Caco-2 (cell line): ENCODE measurements at places on chromosomes 1 and 21. TPM values are rescaled to one million over a fixed set of nuclear protein-coding genes. Genes with fewer than 3 reads are reported as not detected.
A peak's percentile ranks its signal among the peaks of the same experiment; 100 is the strongest.

DNA sequence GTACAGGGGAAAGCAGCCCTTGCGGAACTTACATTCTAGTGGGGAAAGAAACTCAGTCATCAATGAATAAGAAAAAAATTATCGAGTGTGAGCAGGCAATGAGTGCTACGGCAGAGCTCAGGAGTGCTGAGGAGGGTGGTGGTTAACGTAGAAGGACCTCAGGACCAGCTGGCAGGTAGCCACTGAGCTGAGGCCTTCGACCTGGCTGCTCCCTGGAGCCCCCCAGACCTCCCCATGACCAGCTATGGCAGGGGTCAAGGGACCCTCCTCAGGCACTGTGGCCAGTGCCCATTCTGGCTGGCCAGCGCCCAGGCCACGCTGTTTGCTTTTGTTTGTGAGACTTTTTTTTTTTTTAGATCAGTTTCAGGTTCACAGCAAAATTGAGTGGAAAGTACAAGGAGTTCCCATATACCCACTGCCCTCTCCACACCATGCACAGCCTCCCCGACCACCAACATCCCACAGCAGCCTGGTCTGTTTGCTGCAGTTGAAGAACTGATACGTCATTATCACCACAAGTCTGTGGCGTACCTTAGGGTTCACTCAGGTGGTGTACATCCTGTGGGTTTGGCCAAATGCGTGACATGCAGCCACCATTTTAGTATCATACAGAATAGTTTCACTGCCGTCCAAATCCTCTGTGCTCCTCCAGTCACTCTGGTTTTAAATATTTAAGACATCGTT lies 11.8 kb upstream of the TTC22 start:
- no peaks in the 10 kb centered on the region for H3K36me3 ChIP-seq
- no peaks in the 10 kb centered on the region for H3K27me3 ChIP-seq
- no peak overlapping the region for H3K27ac ChIP-seq
- no peak overlapping the region for H3K4me3 ChIP-seq
- no peaks in the 10 kb centered on the region for H3K4me1 ChIP-seq

DNA sequence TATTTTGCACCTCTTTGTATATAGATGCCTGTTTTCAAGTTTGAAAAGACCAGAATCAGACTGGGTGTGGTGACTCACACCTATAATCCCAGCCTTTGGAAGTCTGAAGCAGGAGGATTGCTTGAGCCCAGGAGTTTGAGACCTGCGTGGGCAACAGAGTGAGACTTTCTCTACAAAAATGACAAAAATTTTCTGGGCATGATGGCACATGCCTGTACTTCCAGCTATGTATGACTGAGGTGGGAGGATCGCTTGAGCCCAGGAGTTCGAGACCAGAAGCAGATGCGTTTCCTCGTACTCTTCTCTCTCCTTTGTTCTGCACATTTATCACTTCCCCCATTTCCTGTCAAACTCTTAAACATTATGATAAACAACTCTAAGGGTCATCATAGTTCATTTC lies 310.0 kb upstream of the SNX7 start:
- no peaks in the 10 kb centered on the region for H3K36me3 ChIP-seq
- DNase-seq, result no peak
- H3K27me3 ChIP-seq, result no peaks in the 10 kb centered on the region
- no peak overlapping the region for H3K4me3 ChIP-seq

- H3K27ac ChIP-seq, result no peak overlapping the region
- no peak for DNase-seq
- no peaks in the 10 kb centered on the region; the same call in 1 of the 2 replicates for H3K27me3 ChIP-seq
- no peaks in the 10 kb centered on the region for H3K36me3 ChIP-seq
Observed at GRCh38 chr1:214842856-214843255, 239.7 kb upstream of the KCNK2 start.

DNA sequence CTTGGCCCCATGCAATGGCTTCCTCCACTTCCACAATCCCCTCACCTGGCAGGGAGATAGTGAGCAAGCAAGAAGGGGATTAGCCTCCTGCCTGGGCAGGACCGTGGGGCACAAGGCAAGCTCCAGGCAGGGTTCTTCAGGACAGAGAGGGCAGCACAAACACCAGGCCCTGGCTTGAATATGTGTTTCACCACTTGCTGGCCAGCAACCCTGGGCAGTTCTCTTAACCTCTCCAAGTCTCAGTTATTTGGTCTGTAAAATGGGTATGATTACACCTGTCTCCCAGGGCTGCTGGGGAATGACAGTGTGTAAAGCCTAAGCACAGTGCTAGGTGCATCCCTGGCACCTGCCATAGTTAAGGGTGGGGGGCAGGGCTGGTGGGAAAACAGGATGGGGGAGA lies 31.9 kb downstream of the H3-3A start:
- H3K27me3 ChIP-seq, result no peaks in the 10 kb centered on the region
- DNase-seq, result peak; percentile 27
- H3K4me3 ChIP-seq, result no peak overlapping the region

GRCh38 chr1:2152954-2153353 lies 41.6 kb downstream of the FAAP20 start:
- no peak overlapping the region for H3K4me3 ChIP-seq
- no peaks in the 10 kb centered on the region for H3K27me3 ChIP-seq
- H3K36me3 ChIP-seq, result peaks cover 2% of the 10 kb centered on the region

DNA sequence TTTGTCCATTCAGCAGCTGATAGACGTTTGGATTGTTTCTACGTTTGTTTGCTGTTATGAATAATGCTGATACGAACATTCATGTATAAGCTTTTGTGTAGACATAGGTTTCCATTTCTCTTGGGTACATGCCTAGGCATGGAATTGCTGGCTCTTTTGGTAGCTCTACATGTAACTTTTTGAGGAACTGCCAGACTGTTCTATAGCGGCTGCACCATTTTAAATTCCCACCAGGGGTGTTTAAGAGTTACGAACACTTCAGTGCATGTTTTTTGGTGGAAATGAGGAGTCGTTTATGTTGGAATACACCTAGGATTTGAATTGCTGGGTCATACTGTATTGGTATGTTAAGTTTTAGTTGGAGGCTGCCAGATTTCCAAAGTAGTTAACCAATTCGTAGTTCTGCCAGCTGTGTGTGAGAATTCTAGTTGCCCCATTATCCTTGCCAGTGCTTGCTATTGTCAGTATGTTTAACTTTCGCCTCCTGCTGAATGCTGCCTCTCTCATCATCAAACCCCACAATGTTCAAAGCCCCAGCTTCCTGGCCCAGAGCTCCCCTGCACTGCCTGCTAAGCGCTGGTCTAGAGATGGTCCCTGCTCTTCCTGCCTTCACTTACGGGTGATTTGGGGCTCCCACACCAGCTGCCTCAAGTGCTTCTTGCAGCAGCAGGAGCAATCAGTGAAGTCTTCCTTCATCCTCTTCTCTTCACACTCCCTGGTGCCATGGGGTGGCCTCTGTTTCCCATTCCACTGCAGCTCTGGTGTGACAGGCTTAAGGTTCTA lies 81.0 kb downstream of the MAN1C1 start:
- no peak overlapping the region for H3K4me3 ChIP-seq
- H3K27me3 ChIP-seq, result no peaks in the 10 kb centered on the region
- H3K36me3 ChIP-seq, result no peaks in the 10 kb centered on the region
- H3K27ac ChIP-seq, result no peak overlapping the region

DNA sequence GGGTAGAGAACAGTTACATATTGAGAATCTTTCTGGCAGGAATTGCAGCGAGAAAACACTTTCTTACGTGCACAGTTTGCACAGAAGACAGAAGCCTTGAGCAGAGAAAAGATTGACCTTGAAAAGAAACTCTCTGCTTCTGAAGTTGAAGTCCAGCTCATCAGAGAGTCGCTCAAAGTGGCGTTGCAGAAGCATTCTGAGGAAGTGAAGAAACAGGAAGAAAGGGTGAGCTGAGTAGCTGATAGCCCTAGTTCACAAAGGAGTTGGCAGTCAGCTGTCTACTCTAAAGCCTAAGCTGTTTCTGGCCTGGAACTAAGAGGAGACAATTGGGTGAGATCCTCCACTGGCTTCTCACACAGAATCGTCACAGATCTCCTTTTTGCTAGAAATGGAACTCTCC lies 20.3 kb upstream of the SH3BGRL3 start:
- H3K36me3 ChIP-seq, result no peaks in the 10 kb centered on the region; the same call in 1 of the 2 replicates
- no peak overlapping the region for H3K4me3 ChIP-seq
- H3K27me3 ChIP-seq, result no peaks in the 10 kb centered on the region
- no peaks in the 10 kb centered on the region for H3K4me1 ChIP-seq
- DNase-seq, result no peak
- H3K27ac ChIP-seq, result no peak overlapping the region

DNA sequence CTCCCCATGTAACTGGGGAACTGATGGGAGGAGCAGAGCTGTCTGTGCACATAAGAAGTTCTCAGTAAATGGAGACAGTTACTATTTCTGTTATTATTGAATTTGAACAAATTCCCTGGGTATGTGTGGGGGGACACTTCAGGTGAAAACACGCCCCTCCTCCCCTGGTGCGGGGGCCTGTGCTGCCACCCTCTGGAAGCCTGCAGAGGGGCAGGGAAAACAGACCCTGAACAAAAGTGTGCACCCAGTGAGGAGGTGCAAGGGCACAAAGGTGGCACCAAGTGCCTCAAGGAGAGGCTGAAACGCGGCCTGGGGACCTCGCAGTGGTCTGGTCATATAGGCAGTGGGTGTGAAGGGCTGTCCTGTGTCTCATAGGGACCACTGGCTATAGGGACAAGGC lies 18.2 kb upstream of the NADK start:
- no peaks in the 10 kb centered on the region for H3K27me3 ChIP-seq
- no peak overlapping the region for H3K27ac ChIP-seq
- H3K4me1 ChIP-seq, result no peaks in the 10 kb centered on the region

- no peaks in the 10 kb centered on the region for H3K27me3 ChIP-seq
- H3K4me1 ChIP-seq, result peaks cover 14% of the 10 kb centered on the region
- no peak for DNase-seq
- peak overlapping the region; percentile 23 for H3K27ac ChIP-seq
- H3K36me3 ChIP-seq, result no peaks in the 10 kb centered on the region
Observed at GRCh38 chr1:200889571-200889970, 5.1 kb upstream of the INAVA start.

DNA sequence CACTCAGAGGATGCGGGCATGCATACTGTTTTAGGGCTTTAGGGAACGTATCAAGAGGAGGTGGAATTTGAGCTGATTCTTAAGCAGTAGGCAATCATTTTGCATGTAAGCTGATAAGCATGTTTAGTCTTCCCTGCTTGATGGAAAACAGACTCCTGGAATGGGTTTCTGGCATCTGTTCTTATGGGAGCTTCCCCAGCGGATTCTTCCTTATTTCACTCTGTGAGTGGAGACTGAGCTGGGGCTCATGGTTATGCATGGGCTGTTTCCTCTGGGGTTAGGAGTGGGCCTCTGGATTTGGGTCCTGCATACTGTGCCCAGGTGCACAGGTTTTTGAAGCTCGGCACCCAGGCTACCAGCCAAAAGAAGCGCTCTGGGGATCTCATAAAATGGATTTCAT lies 93.4 kb downstream of the DIRAS3 start:
- no peak overlapping the region for H3K4me3 ChIP-seq
- H3K27ac ChIP-seq, result no peak overlapping the region
- DNase-seq, result no peak
- H3K36me3 ChIP-seq, result no peaks in the 10 kb centered on the region
- no peaks in the 10 kb centered on the region for H3K27me3 ChIP-seq

DNA sequence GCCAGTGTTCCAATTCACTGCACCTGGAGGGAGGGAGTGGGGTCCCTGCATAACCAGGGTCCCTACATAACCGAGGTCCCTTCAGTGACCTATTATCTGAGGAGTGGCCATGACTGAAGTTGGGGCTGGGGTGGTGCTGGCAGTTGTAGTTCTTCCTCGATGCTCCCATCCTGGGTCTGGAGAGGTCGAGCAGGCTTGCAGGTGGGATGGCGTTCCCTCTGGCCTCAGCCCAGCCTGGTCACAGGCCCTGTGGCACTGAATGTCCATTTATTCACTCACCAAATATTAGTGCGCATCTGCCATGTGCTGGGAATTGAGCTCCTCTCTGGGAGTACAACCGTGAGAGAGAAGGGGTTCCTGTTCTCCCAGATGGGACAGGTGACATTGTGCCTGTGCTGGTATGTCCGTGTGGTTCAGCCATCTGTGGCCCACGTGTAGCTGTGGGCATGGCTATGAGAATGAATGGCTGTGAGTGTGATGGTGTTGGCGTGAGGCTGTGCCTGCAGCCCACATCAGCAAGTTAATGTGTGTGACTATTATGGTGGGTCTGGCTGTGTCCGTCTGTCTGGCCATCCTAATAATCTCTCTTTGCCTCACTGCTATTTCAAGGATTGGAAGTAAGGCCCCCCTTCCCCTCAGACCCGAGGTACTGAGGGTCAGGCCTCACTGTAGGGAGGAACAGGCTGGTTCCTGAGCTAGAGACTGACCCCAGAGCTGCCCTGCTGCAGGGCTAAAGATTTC lies 3.9 kb upstream of the SLC6A9 start:
- H3K27ac ChIP-seq, result no peak overlapping the region

- no peak for DNase-seq
- no peak overlapping the region for H3K4me3 ChIP-seq
- H3K27me3 ChIP-seq, result no peaks in the 10 kb centered on the region
- no peaks in the 10 kb centered on the region for H3K36me3 ChIP-seq
- H3K27ac ChIP-seq, result no peak overlapping the region
Observed at GRCh38 chr1:3590139-3590763, 21.1 kb downstream of the MEGF6 start.

DNA sequence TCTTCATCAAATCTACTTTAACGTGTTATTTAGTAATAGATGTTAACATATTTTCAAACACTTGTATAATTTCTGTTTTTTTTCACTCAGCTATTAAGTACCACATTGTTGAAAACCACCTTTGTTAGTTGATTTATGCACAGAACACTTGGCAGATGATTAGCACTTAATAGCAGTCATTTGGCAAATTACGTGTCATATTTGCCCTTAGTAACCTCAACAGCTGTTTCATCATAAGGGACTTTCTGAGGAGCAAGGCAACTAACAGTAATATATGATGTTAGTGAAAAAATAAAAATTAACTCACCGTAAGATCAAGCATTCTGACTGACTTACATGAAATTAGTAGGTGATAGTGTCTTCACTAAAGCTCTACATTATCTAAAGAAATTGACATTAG lies 186.4 kb downstream of the HMCN1 start:
- no peaks in the 10 kb centered on the region for H3K36me3 ChIP-seq
- H3K27me3 ChIP-seq, result no peaks in the 10 kb centered on the region
- DNase-seq, result no peak
- no peaks in the 10 kb centered on the region for H3K4me1 ChIP-seq
- H3K27ac ChIP-seq, result no peak overlapping the region

- H3K4me1 ChIP-seq, result no peaks in the 10 kb centered on the region
- no peaks in the 10 kb centered on the region for H3K36me3 ChIP-seq
- H3K27ac ChIP-seq, result no peak overlapping the region
- H3K27me3 ChIP-seq, result no peaks in the 10 kb centered on the region
Observed at GRCh38 chr1:72837781-72838180, 555.4 kb upstream of the NEGR1 start.

DNA sequence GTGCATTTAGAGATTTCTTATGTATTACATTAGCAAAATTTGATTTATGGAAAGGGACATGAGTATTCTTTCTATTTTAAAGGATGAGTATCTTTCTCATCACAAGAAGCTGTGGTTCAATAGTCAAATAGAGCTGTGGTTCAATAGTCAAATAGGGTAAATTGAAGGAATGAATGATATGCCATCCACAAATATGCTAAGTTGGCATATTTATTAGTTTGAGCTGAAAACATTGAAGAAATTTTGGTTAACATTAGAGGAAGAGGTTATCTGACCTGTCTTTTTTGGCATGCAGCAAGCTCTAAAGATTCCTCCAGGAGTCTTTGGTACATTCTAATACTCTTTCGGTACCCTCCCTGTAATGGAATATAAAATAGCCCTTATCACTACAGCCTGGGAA lies 4.8 kb downstream of the OR2L8 start:
- H3K27ac ChIP-seq, result no peak overlapping the region
- no peak overlapping the region for H3K4me3 ChIP-seq
- no peak for DNase-seq

The C1orf226 gene
- total RNA-seq, result 5.3 and 7.3 TPM in 2 replicates

The PTGS2 gene
- 18.4 and 24.2 TPM in 2 replicates for total RNA-seq

The FALEC gene
- total RNA-seq, result 0.59 and 0.63 TPM in 2 replicates

The SPRR2G gene
- total RNA-seq, result not detected in 2 replicates

The ELOVL1 gene
- total RNA-seq, result 66.8 and 67.1 TPM in 2 replicates

The DCST1 gene
- total RNA-seq, result 0.32 TPM in 1 of 2 replicates, not detected in the other

The ELAPOR1 gene
- total RNA-seq, result 0.75 and 1.6 TPM in 2 replicates
